NT2/D1 (cell line): ENCODE measurements at places on chromosomes 12 and 14.

DNA sequence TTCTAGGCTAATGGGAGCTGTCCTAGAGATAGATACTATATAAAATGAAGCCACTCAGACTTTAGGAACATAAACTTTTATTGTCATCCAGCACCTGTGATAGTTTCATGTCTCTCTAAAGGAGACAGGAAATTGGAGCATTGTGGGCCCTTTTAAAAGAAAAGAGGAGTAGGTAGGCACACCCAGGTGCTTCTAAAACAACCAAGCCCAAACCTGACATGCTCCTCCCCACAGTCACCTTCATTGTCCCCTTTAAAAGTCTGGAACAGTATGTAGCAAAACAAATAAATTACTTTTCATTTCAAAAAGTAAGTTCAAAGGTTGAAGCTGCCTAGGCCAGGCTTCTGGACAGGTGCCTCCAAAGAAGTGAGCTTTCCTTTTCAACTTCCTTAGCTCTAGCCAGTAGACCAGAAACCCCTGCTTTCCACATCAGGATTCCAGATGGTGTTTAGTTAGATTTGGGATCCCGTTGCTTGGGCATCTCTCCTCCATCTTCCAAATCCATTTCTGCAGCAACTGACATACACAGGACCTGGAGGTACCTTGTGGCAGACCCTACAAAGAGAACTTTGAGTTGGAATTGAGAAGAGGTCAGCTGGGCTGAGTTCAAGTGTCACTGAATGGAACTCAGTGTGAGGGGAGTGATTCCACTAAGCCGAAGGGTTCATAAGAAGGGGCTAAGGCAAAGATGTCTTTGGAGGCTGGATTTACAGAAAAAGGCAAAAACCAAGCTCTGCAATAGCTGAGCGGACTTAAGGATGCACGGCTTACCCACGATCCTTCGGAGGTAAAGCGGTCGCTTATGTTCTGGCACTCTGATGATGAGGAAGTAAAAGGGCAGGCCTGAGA is 6.9 kb downstream of the OXA1L start:
- DNase-seq, result no peak

GRCh38 chr14:63401646-63402045 is 82.9 kb upstream of the GPHB5 start:
- DNase-seq, result no peak

DNA sequence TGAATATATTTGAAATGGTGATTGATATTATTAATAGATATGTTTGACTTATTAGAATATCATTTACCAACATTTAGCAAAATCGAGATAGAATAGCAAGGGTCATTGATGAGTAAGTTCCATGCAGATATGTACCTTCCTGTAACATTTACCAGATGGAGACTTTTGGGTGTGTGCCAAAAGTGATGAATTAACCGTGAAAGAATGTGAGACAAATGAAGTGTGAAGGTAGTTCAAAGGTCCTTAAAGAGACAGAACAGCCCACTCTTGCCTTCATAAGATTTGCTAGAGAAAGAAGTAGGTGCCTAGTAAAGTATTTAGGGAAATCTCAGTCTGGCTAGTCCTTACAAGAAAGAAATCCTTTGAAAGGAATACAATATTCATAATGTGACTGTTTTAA is 45.5 kb downstream of the FGD4 start:
- no peak for DNase-seq

GRCh38 chr12:92898755-92899154 is 30.3 kb downstream of the EEA1 start:
- DNase-seq, result no peak

DNA sequence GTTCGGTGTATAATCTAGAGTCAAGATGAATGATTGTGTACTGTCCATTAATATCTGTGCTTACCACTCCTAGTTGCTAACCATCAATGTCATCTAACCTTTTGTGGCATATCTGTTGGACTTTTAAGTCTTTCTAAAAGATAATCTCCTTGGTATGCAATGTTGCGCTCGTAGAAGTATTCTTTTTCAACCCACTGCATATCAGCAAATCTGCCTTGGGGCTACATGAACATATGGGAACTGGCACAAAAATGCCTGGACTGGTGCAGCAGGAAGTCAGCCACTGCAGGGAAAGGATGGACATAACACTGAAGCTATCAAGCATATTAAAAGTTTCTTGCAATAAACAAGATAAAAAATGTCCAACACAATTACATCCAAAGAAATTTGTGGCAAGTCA is 124.3 kb upstream of the SLC38A4 start:
- DNase-seq, result no peak

DNA sequence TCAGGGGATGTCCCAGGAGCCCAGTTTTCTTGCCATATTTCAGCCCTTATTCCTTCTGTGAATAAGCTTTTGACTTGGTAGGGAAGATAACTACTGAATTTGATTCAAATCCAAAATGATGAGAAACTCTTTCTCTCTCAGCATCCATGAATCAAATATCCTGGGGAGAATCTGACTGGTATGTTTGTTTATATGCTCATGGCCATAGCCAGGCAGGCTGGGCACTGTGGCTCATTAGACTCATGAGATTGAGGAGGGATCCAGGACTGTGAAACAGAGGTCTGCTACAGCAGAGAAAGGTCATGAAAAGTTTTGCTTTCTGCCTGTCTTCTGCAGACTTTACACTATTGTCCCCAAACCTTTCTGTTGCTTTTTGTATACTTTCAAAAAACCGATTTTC is 346.4 kb upstream of the ATP2B1 start:
- DNase-seq, result no peak

- DNase-seq, result no peak
Measured at GRCh38 chr14:19743256-19743655, at the start of gene OR4Q3. Gene OR4Q3 (plus strand): TSS chr14:19743571.

DNA sequence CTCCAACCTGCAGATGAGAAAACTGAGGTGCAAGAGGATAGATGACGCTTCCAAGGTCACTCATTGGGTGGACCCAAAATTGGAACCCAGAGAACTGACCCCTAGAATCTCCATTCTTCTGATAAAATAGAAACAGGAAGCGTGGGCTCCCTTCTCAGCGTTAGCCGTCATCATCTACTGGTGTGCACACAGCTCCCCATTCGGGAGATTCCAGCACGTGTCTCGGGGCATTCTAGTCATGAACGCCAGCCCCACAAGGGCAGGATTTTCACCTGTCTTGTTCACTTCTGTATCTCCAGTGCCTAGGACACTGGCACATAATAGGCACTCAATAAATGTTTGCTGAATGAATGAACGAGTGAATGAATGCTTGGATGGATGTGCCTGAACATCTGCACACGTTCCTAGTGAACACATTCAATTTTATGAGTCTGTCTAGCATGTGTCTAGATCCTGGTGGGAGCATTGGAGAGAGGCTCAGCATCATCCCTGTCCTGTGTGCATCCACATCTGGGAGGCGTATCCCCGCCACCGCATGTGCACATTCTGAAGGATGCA is 30.5 kb downstream of the RASAL1 start:
- no peak for DNase-seq

- DNase-seq, result no peak
Measured at GRCh38 chr12:129701631-129702101, 202.2 kb downstream of the TMEM132D start.

DNA sequence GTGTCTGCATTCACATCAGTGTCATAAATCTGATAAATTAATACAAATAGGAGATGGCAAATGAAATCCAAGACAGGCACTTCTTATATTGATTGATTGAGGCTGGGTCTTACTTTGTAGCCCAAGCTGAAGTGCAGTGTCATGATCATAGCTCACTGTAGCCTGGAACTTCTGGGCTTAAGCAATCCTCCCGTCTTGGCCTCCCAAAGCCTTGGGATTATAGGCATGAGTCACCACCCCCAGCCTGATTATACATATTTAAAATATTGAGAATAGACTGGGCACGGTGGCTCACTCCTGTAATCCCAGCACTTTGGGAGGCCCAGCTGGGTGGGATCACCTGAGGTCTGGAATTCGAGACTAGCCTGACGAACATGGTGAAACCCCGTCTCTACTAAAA is 51.3 kb downstream of the MARK3 start:
- no peak for DNase-seq

DNA sequence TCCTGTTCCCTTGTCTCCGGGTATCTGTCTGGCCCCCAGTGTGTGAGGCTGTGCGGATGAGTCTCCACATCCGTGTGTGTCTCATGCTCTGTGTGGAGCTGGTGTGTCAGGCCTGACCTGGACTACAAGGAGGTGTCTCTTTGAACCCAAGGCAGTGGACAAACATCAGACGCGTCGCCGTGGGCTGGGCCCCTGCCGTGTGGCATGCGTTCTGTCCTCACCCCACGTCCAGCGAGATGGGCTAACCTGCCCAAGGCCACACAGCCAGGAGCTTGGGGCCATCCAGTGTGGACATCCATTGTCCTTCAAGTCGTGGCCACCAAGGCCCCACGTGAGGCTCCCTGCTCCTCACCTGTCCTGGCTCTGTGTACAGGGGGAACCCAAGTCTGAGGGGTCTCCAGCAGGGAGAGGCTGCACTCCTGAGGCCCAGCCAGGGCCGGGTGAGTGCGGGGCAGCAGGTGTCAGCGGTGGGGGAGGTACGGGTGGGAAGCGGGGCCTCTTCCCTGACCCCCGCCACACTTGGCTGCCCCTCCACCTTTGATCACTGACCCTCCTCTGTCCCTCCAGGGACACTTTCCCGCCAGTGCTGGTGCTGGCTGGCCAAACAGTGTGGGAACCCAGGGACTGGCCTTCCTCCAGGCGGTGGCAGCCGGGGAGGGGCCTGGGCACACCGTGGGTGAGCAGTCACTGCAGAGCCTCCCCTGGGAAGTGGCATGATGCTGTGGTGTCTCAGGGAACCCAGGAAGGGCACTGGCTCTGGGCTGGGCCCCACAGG is 48.5 kb downstream of the CYP46A1 start:
- DNase-seq, result no peak

GRCh38 chr12:131603106-131603938 is 107.6 kb upstream of the SFSWAP start:
- DNase-seq, result no peak

- DNase-seq, result no peak
Measured at GRCh38 chr12:79685068-79685467, 5.7 kb downstream of the PAWR start.

- no peak for DNase-seq
Measured at GRCh38 chr12:65300679-65301349, 22.3 kb downstream of the MSRB3 start.

GRCh38 chr12:33245434-33245833 is 194.2 kb downstream of the SYT10 start:
- DNase-seq, result no peak

- no peak for DNase-seq
Measured at GRCh38 chr14:22769369-22769768, 2.9 kb downstream of the OXA1L start.

GRCh38 chr14:100828031-100828769 is 2.3 kb downstream of the MEG3 start:
- no peak for DNase-seq

DNA sequence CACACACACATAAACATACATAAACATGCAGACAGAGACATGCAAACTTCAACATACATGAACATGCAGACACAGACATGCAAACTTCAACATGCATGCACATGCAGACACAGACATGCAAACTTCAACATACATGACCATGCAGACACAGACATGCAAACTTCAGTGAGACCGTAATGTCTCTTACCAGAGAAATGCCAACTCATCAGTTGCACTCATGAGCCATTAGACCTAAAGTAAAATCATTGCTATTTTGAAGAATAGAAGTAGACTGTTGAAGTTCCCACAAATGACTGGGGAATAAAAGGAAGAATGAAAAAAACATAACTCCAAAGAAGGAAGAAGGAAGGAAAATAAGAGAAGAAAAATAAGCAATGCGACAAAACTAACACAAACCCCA is 1044.0 kb upstream of the TMEM132C start:
- no peak for DNase-seq

DNA sequence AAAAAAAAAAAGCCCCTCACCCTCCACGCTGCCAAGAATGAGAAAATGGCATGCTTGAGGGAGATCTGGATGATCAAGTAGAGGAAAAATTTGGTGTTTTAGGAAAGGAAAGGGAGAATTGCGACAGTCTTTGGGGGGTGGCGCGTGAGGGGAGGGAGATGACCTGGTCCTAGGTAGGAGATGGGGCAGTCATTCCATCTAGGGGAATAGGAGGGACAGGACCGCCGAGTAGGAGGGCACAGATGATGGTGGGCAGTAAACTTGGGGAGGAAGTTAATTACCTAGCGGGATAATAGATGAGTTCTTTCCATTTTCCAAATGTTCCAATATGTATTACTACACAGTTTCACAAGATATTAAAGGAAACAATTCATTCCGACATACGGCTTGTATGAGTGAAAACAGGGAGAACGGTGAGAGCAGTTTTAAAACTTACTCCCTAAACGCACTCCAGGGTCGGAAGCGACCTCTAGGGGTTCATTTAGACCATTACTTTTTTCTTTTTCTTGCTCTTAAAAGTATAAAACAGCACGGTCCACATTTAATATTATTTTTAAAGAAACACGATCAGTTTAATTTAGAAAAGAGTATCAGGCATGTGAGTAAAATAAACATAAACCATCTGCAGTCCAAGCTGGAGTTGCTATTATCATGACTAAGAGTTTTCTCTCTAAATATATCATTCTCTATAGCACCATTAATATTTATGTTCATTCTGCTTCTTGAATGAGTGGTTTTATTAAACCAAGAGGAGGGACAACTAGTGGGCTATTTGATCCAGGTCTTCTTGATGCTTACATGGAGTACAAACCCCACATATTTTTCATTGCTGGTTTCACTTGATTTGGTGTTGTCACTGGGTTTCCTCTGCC is 3.0 kb upstream of the FNTB start:
- no peak for DNase-seq

- DNase-seq, result no peak
Measured at GRCh38 chr14:22400655-22401259, 188.3 kb downstream of the DAD1 start.

DNA sequence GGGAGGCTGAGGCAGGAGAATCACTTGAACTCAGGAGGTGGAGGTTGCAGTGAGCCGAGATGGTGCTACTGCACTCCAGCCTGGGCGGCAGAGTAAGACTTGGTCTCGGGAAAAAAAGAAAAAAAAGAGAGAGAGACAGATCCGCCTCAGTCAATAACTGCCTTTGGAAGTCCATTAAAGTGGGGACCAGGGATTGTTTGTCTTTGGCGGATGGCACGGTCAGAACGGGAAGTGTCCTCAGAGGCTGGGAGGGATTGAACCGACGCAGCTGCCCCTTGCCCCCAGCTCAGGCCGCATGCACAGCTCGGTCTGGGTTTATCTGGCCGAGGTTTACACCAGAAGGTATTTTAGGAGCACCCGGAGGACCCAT is 54.4 kb downstream of the TESC start:
- no peak for DNase-seq
